EL (cell line): ENCODE measurements at places on chromosomes 1 and 21.

GRCh38 chr1:18192974-18193373 lies 85.4 kb downstream of the IGSF21 start:
- DNase-seq: no peak

GRCh38 chr1:68255301-68255700 lies 23.0 kb upstream of the WLS start:
- no peak for DNase-seq

DNA sequence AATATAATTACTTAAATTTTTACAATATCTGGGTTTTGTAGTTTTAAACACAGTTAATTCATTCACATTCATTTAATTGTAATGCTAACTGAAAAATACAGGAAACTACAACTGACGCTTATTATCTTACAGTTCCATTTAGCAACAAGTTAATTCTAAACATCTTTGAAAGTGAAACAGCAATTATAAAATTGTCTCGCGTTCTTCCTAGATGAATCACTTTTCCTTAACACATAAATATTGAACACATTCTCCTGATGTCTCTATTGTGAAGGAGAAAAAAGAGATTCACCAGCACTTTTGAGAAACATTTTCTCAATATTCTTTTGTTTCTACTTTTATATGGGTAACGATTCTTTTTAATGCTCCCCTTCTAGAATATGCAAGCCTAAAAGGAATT lies 6.4 kb downstream of the PTGFR start:
- peak; percentile 55 for DNase-seq

- DNase-seq: peak; percentile 35
Observed at GRCh38 chr1:15640667-15641066, 23.4 kb downstream of the DDI2 start.

GRCh38 chr21:35102488-35103371 lies 53.6 kb upstream of the RUNX1 start:
- no peak for DNase-seq

GRCh38 chr1:8835941-8836643 lies 18.7 kb upstream of the RERE start:
- no peak for DNase-seq

DNA sequence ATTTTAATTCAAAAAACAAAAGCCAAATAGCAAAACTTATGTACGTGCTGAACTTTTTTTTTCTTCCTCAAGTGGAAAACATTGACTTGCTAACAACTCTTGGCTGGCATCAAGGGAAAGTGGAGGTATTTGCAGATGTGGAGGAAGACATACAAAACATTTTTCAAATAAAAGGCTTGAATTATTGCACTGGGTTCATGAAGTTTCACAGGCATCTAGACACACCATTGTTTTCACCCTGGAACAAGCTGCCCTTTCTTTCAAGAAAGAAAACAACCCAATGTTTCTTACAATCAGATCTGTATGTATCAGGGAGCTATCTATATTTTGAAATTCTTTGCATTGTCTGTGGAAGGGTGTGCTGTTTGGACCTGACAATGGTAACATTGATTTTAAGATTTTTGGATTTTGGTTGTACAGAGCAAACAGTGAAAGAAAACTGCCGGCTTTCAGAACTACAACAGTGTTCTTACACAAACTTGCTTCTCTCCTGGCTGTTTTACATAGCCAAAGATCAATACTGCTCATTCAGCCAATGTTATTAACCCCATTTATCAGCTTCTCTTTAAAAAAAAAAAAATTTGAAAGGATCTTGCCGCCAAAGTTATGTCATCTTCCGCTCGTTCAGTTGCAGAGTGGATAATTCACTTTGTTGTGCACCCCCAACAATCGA lies 187.7 kb upstream of the FOXD3 start:
- DNase-seq: no peak

- DNase-seq: peak; percentile 59
Observed at GRCh38 chr1:184691719-184692324, 62.8 kb downstream of the EDEM3 start.

- DNase-seq: no peak
Observed at GRCh38 chr1:236522937-236523703, 662 bp upstream of the LGALS8 start.

DNA sequence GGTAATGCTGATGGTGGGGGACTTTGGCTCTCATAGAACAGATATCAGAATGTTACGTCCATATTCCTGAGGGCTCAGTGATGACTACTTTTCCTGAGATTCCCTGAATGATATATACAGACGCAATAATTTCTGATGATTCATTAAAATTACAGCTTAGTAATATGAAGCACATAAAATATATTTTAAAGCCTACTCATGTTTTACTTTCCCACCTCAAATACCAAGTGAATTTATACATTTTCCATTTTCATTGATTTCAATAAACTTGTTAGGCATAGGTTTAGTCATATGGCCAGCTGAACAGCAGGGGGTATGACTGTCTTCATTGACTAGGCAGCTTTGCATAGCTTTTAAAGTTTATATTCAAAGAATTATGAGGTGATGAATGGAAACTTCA lies 26.2 kb upstream of the PDC start:
- DNase-seq: peak; percentile 55

DNA sequence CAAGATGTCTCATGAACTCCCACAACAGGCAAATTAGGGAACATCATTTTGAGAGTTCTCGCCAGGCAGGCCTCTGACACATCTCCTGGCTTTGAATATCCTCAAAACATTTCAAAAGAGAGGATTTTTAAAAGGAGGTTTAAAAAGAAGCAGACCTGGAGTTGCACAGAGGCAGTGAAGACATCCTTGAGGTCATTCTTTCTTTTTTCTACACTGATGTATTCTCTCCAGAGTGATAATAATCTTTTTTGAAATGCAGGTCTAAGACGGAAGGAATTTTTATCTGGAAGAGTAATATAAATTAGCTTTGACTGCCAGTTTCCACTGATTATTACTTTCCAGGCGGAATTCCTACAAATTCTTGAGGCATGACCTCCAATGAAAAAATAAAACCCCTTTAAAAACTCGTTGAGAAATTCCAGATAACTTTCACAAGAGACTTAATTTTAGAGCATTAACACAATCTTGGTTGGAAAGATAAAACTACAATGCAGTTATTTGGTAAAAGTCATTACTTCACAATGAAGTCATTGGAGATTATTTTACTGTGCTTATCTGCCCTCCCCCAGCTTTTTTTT lies 125.0 kb downstream of the LYPLAL1 start:
- DNase-seq: peak; percentile 86

GRCh38 chr1:61175976-61176375 lies 93.6 kb downstream of the NFIA start:
- DNase-seq: no peak

DNA sequence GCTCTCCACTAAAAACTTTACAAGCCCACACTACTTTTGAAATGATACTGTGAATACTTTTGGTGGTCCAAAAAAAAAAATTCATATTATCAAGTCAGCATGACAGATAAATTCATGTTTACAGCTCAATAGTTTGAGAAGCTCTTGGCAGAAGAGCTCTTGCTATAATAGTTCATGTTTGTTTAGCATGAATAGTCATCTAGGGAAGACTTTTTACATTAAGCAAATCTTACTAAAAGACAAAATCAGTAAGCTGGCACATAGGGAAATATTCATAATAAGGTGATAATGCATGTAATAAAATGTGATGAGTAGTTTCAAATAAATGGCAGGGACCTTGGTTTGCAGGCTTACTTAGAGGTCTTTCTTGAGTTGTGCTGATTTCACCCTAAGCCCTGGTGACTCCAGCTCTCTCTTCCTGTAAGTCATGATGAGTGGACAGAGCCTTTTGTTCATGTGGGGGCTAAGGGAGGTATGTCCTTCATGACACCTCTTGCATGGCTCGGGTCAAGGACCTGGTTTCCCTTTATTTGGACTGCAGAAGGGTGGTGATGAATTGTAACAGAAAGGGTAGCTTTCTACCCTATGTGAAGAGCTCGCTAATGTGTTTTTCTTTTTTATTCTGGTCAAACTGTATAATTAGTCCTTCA lies 166.7 kb downstream of the GABPA start:
- DNase-seq: no peak

DNA sequence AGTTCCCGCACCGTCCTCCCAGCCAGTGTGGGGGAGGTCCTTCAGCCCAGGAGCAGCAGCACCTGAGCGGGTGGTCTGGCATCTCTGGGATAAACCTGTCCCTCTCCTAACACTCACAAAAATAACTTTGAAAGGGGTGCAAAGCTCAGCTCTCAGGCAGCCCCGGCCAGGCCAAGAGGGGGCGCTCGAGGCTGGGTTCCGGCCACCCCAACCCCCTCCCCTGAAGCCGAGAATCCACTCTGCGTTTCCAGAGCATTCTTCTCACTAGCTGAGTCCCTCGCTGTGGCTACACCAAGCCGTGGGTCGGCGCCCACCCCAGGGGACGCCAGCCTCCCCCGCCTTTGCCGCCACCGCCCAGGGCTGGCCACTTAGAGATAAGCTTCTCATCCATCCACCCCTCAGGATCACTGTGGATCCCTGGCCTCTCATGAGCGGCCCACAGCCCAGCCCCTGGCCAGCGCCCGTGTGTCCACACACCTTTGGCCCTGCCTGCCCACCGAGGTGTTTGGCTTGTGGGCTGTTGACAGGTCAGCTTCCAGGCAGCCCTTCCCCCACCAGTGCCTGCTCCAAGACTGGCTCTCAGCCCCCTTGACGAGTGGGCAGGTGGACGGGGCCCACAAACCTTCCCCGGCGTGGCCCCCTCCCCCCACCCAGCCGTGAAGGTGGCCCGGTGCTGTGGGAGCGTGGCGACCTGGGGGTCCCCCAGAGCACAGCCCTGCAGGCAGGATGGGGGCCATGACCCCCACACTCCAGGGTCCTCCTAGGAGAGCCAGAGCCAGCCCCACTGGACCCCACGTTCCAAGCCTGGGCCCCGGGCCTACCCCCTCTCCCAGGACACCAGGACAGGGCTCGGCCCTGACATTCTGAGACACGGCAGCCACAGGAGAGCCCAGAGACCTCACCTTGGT lies 1.9 kb downstream of the FTCD start:
- DNase-seq: peak; percentile 20

DNA sequence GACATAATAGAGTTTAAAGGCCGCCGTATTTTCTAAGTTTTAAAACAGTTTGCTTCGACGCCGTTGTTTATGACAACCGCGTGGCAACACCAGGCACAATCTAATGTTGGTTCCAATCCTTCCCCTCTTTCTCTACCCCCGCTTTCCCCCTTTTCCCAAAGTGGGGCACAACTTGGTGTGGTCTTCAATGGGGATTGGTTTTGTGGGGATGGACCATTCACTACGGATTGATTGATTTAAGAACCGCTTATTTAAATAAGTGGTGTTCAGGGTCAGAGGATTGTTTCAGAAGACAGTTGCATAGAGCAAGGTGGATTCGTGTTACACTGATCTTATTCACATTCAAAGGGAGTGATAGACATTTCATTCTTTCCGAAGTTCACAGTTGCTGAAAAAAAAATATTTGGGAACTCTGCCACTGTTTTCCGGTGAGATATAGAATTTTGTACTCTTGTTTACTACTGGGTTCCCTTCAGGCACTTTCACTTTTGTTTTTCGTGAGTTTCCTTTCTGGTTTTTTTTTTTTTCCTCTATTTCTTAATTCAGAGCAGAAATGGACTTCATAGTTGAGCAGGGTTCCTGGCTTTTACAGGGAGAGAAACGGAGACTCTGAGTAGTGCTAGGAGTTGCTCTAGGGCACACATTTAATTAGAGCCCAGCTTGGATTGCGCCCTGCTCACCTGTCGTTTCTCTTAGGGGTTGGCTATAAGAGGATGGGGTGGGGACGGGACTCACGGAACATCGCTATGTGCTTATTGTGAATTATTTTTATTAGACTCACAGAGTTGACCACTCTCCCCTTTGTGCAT lies 79.6 kb upstream of the AK4 start:
- DNase-seq: peak; percentile 29

GRCh38 chr1:197916500-197916983 lies 630 bp upstream of the LHX9 start:
- no peak for DNase-seq

DNA sequence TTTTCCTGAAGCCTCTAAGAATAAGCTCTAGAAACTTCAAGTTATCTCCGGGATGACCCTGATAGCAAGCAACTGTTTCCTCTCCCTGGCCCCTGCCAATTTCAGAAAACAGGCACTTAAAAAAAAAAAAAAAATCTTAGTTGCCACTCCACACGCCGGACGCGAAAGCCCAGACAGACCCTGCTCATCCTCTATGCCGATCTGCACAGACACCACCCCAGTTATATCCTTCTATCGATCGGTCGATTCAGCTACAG lies 1.7 kb downstream of the ANP32E start:
- DNase-seq: no peak

DNA sequence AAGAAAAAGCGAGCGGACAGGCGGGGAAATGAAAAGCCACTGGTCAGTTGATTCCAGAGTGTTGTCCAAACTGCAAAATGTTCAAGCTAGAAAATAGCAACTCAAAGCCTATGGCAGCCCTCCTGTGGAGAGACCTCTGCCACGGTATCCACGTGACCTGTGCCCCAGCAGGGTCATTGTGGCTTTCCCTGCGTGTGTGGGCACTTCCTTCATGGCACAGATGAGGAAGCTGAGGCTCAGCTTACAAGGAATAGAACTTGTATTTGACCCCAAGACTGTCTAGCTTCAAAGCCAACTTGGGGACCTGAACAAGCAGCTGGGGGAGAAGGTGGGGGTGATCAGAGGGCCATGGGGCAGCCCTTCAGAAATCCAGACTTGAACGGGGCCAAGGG lies 15.6 kb upstream of the PLEKHG5 start:
- no peak for DNase-seq

DNA sequence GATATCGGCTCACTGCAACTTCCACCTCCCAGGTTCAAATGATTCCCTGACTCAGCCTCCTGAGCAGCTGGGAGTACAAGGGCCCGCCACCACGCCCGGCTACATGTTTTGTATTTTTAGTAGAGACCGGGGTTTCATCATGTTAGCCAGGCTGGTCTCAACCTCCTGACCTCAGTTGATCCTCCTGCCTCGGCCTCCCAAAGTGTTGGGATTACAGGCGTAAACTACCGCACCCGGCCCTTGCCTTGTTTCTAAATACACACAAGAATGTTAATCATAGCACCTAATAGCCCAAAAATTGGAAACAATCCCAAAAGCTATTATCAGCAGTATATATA lies 1.2 kb upstream of the MSTO1 start:
- DNase-seq: no peak

DNA sequence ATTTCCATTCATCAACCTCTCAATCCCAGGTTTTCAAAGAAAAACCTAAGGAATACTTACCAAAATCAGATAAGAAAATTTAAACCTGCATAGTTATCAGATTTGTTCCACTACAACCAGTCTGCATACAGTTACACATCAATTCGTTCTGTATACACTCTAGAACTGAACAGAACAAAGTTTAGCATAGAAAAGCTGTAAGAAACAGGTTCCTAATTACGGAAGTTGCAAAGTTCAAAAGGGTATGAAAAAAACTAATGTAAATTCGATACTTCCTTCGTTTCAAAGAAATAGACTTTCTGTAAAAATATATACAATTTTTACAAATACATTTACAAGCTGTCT lies 3.1 kb downstream of the MCL1 start:
- DNase-seq: no peak

GRCh38 chr1:109208836-109209463 lies 4.8 kb upstream of the SARS1 start:
- no peak for DNase-seq

- no peak for DNase-seq
Observed at GRCh38 chr21:36709030-36709867, 10.3 kb downstream of the SIM2 start.

- no peak for DNase-seq
Observed at GRCh38 chr1:25161981-25162380, 70.3 kb downstream of the SYF2 start.
